ENCODE measurements at places on chromosomes 4 and X. TPM values are rescaled to one million over a fixed set of nuclear protein-coding genes. Genes with fewer than 3 reads are reported as not detected.

- no peak for DNase-seq
These were observed 248.6 kb upstream of the JADE1 start for GRCh38 chr4:128560754-128561495.

- no peak for DNase-seq
These were observed 175.4 kb upstream of the PSAPL1 start for GRCh38 chr4:7610022-7610670.

The TMEM129 gene
- 22.6 TPM for polyA plus RNA-seq

- no peak for DNase-seq
These were observed 145.7 kb downstream of the MAGEB17 start for GRCh38 chrX:16312761-16313623.

The RS1 gene
- polyA plus RNA-seq = not detected

The REELD1 gene
- polyA plus RNA-seq = 0.31 TPM

DNA sequence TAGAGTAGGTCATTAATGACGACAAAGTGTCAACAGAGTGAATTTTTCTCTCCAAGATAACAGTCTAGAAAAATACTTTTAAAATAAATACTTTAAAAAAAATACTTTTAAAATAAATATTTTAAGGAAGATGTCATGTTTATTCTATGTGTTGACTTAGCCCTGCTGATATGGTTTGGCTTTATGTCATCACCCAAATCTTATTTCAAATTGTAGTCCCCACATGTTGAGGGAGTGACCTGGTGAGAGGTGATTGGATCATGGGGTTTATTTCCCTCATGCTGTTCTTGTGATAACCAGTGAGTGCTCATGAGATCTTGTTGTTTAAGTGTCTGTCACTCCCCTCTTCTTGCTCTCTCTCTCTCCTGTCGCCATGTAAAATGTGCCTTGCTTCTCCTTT lies 754.9 kb upstream of the SLIT2 start:
- DNase-seq = no peak

DNA sequence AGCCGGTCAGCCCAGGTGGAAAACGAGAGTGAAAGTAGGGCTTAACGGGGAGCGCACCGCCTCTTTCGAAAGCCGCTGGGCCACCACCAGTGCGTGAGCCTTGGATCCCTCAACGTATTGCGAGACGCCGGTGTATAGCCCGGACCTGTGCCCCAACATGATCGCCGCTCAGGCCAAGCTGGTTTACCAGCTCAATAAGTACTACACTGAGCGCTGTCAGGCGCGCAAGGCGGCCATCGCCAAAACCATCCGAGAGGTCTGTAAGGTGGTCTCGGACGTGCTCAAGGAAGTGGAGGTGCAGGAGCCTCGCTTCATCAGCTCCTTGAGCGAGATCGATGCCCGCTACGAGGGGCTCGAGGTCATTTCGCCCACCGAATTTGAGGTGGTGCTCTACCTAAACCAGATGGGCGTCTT lies 929 bp downstream of the MAB21L2 start:
- DNase-seq = no peak

The OTUD6A gene
- polyA plus RNA-seq = 0.13 TPM

All from muscle of arm (tissue), 14 donors.